ENCODE measurements at places on chromosomes 5 and 9. TPM values are rescaled to one million over a fixed set of nuclear protein-coding genes. Genes with fewer than 3 reads are reported as not detected.
A peak's percentile ranks its signal among the peaks of the same experiment; 100 is the strongest.

- H3K27me3 ChIP-seq: no peaks in the 10 kb centered on the region
- no peak overlapping the region for H3K27ac ChIP-seq
- no peaks in the 10 kb centered on the region for H3K4me1 ChIP-seq
- no peak for DNase-seq
- no peaks in the 10 kb centered on the region for H3K36me3 ChIP-seq
Measured at GRCh38 chr5:38135486-38136039, 122.8 kb upstream of the EGFLAM start.

GRCh38 chr9:83701769-83702168 is 6.0 kb downstream of the UBQLN1 start:
- peaks cover 9% of the 10 kb centered on the region for H3K4me1 ChIP-seq
- no peaks in the 10 kb centered on the region for H3K27me3 ChIP-seq
- H3K27ac ChIP-seq: no peak overlapping the region
- DNase-seq: no peak

- no peaks in the 10 kb centered on the region for H3K36me3 ChIP-seq
- H3K27me3 ChIP-seq: no peaks in the 10 kb centered on the region
- no peak overlapping the region for H3K4me3 ChIP-seq
- H3K27ac ChIP-seq: no peak overlapping the region
Measured at GRCh38 chr5:164832516-164832915, 1327.1 kb downstream of the MAT2B start.

DNA sequence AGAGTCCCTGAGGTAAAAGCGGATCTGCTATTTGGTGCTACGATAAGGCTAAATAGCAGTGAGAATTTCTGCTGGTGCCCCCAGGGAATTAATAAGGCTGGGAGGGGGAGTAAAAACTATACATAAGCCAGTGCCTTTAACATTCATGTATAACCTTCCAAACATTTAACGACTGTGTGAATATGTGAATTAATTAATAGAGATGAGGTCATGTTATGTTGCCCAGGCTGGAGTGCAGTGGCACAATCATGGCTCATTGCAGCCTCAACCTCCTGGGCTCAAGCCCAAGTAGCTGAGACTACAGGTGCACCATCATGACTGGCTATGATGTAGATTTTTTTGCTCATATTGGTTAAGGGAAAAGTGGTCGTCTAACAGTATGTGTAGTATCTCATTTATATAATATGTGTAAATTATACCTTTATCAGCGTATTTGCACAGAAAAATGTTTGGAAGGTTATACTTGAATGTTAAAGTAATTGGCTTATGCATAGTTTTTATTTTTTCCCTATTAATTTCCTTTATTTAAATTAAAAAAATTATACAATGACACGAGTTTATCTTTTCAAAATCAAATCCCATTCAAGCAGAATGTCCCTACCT is 64.6 kb downstream of the EHMT1 start:
- H3K36me3 ChIP-seq: no peaks in the 10 kb centered on the region
- H3K27me3 ChIP-seq: no peaks in the 10 kb centered on the region
- H3K27ac ChIP-seq: no peak overlapping the region
- peaks cover 10% of the 10 kb centered on the region for H3K4me1 ChIP-seq
- no peak for DNase-seq

DNA sequence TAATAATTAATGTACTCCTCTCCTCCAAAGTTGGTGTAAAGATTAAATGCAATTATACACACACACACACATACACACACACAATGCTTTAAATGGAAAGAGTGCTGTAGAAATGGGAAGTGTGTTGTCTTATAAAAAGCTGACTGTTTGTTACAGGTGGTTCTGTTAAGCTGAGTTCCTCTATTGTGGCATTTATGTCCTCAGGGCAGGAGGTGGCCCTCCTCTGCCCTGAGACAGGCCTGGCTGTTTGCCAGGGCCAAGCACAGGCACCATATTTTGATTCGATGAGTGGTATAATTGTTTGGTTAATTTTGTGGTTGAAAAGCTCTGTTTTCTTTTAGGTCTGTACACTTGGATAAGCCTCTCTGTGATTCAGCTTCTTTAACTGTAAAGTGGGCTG is 573.9 kb downstream of the KIF4B start:
- H3K4me1 ChIP-seq: no peaks in the 10 kb centered on the region
- H3K36me3 ChIP-seq: no peaks in the 10 kb centered on the region
- H3K27me3 ChIP-seq: no peaks in the 10 kb centered on the region
- no peak for DNase-seq
- no peak overlapping the region for H3K27ac ChIP-seq

GRCh38 chr9:113590991-113591898 is 127.7 kb downstream of the RGS3 start:
- no peaks in the 10 kb centered on the region for H3K27me3 ChIP-seq
- H3K36me3 ChIP-seq: peaks cover 69% of the 10 kb centered on the region
- H3K4me1 ChIP-seq: peaks cover 65% of the 10 kb centered on the region

DNA sequence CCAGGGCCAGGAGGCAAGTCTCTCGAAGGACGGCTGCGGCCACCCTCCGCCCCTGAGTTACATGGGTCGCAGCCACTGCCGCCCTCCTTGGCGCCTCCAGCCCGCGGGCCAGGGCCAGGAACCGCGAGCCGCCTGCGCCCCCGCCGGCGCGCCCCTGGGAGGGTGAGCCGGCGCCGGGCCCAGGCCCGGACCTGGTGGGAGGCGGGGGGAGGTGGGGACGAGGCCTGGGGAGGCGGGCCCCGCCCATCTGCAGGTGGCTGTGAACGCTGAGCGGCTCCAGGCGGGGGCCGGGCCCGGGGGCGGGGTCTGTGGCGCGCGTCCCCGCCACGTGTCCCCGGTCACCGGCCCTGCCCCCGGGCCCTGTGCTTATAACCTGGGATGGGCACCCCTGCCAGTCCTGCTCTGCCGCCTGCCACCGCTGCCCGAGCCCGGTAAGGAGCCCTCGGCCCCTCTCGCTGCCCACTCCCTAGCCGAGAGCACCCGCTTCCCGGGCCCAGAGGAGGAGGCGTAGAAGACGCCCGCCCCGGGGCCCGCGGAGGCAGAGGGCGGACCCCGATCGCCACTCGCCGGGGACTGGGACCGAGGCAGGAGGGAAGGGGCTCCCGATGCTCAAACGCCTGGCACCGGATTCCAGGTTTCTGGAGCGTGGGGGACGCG is at the start of gene ASS1:
Gene ASS1 (plus strand): TSS at position 397 of the 657 bp plus-strand sequence. CDS start 7,268 bp downstream, outside the sequence.
- H3K36me3 ChIP-seq: no peaks in the 10 kb centered on the region
- no peak within 1 kb of the TSS for H3K4me3 ChIP-seq
- H3K27ac ChIP-seq: no peak within 1 kb of the TSS
- DNase-seq: peak; percentile 40

DNA sequence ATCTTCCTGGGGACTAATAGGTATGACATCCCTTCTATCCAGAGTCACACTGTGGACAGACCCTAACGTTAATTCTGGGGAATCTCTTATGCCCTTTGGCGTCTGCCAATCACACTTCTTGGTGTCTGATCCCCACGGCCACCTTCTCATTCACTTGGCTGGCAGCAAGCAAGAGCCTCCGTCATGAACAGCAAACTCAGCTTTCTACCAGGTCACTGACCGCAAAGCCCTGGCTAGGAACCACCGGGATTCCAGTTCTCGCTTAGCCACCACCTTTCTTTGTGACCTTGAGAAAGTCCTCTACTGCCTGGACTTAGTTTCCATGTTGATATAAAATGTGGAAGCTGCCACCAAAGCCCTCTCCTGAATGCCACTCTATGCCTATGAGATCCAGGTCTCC is 67.7 kb upstream of the FCN1 start:
- H3K27ac ChIP-seq: no peak overlapping the region
- no peaks in the 10 kb centered on the region for H3K27me3 ChIP-seq
- H3K36me3 ChIP-seq: no peaks in the 10 kb centered on the region
- no peak for DNase-seq
- no peak overlapping the region for H3K4me3 ChIP-seq

GRCh38 chr9:82275258-82275927 is 286.8 kb downstream of the SPATA31D1 start:
- no peaks in the 10 kb centered on the region for H3K4me1 ChIP-seq
- H3K27ac ChIP-seq: no peak overlapping the region
- no peak overlapping the region for H3K4me3 ChIP-seq
- H3K27me3 ChIP-seq: no peaks in the 10 kb centered on the region

DNA sequence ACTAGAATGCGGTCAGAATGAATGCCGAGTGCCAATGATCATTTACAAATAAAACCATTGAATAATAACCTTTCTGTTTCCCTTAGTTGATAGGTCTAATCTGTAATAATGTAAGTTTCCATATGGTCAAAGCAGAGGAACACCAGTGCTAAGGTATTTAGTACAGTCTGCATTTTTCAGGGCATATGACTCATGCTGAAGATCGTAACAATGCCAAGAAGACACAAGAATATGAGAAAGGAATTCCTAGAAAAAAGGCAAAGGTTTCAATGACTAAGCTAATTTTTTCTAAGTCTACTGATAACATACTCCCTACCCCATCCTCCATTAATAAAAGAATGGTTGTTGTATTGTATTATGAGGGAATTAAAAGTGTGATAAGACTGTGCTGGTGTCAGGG is 2.8 kb downstream of the OR1L8 start:
- no peaks in the 10 kb centered on the region for H3K4me1 ChIP-seq
- H3K4me3 ChIP-seq: no peak overlapping the region
- H3K27ac ChIP-seq: no peak overlapping the region
- DNase-seq: no peak

GRCh38 chr5:89444088-89444487 is 561.1 kb upstream of the MEF2C start:
- no peak overlapping the region for H3K4me3 ChIP-seq
- H3K4me1 ChIP-seq: peaks cover 2% of the 10 kb centered on the region
- H3K27ac ChIP-seq: peak overlapping the region; percentile 25
- DNase-seq: no peak

- H3K36me3 ChIP-seq: no peaks in the 10 kb centered on the region
- no peaks in the 10 kb centered on the region for H3K4me1 ChIP-seq
- no peak overlapping the region for H3K27ac ChIP-seq
- no peak for DNase-seq
- H3K27me3 ChIP-seq: no peaks in the 10 kb centered on the region
Measured at GRCh38 chr9:73714294-73714693, 562.6 kb downstream of the ANXA1 start.

DNA sequence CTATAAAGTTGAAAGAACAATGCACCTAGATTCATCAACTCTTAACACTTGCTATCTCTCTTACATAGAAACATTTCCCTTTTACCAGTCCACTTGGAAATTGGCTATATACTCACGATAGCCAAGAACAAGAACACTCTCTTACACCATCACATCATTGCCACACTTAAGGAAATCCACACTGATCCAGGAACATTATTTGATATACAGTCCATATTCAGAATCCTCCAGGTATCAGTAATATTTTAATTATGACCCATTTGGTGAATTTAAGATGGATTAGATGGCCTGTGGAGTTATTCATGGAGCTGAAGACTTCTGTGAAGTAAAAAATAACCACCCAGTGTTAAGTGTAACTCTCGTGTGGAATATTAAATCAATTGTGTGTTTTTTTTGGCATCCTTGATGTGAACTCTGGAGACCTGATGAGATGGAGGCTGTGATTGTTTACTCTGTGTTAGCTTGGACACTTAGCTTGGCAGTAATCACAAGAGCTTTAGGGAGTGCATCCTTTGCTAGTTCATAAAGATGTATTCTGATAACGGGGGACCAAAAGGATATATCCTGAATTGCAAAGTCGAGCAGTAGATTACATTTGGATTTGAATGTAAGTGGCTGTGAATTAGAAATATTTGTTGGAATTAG is 52.0 kb upstream of the ABL1 start:
- no peaks in the 10 kb centered on the region for H3K4me1 ChIP-seq
- H3K27me3 ChIP-seq: no peaks in the 10 kb centered on the region
- no peak overlapping the region for H3K27ac ChIP-seq
- no peak for DNase-seq

DNA sequence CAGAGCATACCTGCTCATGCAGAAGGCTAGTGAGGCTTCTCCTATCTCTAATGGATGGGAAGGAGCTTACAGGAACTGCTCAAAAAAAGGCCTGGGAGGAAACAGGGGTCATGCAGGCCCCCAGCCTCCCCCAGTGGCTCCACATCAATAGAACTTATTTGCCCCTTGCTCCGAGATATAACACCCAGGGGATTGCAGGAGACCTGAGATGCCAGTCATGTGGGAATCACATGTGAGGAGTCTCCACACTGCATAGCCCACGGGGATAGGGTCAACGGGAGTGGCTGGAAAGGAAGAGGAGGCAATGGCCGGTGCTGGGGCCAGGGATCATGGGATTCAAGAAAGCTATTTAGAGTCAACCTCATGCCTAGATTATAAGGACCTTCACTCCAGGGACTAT is 76.2 kb downstream of the NRG2 start:
- peaks cover 3% of the 10 kb centered on the region for H3K4me1 ChIP-seq
- DNase-seq: no peak
- H3K4me3 ChIP-seq: no peak overlapping the region
- peaks cover 9% of the 10 kb centered on the region for H3K27me3 ChIP-seq

- no peak overlapping the region for H3K4me3 ChIP-seq
- H3K36me3 ChIP-seq: no peaks in the 10 kb centered on the region
- H3K4me1 ChIP-seq: no peaks in the 10 kb centered on the region
- no peak overlapping the region for H3K27ac ChIP-seq
- no peak for DNase-seq
Measured at GRCh38 chr9:122340161-122340560, 30.7 kb upstream of the PTGS1 start.

DNA sequence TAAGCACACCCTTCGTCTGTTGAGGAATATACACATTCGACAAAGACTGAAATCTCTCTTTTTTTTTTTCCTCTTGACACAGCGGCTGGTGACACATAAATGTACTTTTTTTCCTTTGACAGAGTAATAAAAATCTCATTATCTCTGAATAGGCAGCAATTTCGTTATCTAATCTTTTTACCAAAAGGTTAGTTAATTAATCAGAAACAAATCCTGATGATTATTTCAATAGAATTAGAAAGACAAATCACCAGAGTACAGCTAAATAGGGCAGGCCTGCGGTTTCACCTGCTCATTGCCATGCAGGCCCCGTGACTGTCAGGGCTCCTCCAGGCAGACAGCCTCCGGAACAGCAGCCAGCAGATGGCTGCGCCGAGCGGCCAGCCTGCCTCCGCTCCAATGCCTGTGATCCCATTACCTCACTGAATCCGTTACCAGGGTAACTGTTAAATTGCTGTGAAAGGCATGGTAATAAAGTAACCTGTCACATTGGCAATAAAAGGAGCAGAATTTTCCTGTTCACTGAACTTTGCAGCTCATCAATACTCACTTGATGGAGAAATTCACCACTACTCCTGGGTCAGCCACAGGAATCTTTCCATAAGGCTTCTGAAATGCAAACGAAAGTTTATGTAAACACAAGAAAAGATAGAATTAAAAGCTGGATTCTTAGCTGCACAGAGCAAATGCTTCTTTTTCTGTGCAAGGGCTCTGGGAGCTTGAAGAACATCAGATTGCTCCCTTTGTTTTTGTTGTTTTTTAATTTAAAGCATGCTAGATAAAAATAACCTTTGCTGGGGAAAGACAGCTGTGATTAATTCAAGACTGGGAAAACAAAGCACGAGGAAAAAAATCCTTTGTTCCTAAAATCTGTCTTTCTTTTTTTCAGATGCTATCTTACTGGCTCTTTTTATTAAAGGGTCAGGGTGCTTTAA is 666.4 kb upstream of the ZNF608 start:
- H3K27ac ChIP-seq: no peak overlapping the region
- H3K4me3 ChIP-seq: no peak overlapping the region
- H3K4me1 ChIP-seq: peaks cover 3% of the 10 kb centered on the region
- DNase-seq: no peak
- no peaks in the 10 kb centered on the region for H3K27me3 ChIP-seq
- H3K36me3 ChIP-seq: no peaks in the 10 kb centered on the region

The CORO2A gene
- total RNA-seq: 2.3 TPM

The PDE6A gene
- not detected for total RNA-seq

The SCGB3A2 gene
- total RNA-seq: 1.2 TPM

The CCDC187 gene
- total RNA-seq: 0.18 TPM

The BSPRY gene
- 3.3 TPM for total RNA-seq

The PCDHB15 gene
- total RNA-seq: not detected

The RNF183 gene
- total RNA-seq: not detected

The ZBED3 gene
- 2.6 TPM for total RNA-seq

The ANKRD18A gene
- total RNA-seq: not detected
